NCI-H1417 treated with DMSO at 0.1 percent for 48 hours (cell line): ENCODE measurements at places on chromosomes 16 and 17.

DNA sequence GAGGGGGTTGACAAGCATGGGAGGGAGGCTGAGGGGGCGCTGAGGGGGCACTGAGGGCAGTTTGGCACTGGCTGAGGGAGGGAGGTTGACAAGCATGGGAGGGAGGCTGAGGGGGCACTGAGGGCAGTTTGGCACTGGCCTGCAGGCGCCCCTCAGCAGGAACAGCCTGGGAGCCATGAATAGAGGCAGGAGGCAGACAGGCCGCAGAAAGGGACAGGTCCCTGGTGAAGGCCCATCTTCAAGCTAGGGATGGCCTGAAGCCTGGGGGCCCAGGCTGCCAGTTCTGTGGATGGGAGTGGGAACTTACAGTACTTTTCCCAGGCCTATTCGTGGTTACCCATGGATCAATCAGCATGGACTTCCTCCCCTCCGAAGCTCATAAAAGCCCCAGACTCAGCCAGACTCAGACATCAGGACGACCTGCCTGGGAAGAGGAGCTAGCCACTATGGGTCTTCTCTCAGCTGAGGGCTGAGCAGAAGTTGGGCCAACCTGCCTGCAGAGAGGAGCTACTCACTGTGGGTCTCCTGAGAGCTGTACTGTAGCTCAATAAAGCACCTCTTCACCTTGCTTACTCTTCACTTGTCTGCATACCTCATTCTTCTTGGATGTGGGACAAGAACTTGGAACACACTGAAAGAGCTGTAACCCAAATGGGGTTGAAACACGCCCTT is 72.8 kb upstream of the BRD7 start:
- DNase-seq = no peak

DNA sequence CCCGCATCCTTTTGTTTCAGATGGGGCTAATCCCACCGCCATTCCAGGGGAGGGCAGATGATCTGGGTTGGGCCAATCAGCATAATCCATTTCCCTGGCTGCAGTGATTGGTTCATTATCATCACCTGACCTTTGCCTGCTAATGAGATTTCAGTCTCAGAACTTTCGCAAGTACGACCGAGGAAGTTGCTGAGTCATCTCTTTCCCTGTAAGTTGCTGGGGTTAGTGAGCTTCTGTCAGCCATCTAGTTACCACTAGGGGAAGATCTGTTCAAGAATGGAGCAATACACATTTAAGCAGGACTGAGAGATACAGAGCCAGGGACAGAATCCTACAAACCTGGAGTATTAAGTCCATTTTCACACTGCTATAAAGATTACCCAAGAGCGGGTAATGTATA is 65.3 kb upstream of the NUDT7 start:
- no peak for DNase-seq

GRCh38 chr16:16890964-16891363 is 512.0 kb downstream of the NPIPA7 start:
- DNase-seq = no peak

DNA sequence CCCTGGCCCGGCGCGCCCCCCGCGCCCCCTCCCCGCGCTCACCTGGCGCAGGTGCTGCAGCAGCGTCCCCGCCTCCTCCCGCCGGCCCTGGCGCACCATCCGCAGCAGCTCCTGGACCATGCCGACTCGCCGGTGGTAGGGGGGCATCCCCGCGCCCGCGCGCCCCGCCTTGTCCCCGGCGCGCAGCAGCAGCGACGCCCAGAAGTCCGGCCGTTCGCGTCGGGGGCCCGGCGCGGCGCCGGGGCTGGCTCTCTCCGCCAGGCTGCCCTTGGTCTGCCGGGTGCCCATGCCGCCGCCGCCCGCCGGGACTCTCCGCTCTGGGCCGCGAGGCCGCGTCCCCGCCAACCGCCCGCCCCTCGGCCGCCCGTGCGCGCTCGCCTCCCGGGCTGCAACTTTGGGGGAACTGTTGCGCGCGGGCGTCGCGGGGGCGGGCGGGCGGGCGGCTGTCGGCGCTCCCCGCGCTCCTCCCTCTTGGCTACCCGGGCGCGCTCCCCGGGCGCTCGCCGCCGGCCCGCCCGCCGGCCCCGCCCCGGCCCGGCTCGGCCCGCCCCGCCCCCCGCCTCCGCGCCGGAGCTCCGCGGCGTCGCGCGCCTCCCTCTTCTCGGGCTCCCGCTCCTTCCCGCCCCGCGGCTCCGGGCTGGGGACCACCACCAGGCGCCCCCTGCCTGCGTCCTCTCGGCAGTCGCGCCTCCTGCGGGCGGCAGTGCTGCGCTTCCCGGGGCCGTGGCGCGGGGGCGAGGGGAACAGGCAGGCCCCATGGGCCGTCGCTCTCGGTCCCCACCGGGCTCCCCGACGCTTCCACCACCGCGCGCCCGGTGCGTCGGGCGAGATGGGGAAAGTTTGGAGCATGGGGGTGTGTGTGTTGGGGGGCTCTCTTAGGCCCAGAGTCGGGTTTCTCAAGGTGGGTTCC is at the start of gene LRRC75A:
TSS of gene LRRC75A (minus strand) at position 491 of the 910 bp plus-strand sequence. CDS start at position 288, 203 bp downstream.
- DNase-seq = no peak

DNA sequence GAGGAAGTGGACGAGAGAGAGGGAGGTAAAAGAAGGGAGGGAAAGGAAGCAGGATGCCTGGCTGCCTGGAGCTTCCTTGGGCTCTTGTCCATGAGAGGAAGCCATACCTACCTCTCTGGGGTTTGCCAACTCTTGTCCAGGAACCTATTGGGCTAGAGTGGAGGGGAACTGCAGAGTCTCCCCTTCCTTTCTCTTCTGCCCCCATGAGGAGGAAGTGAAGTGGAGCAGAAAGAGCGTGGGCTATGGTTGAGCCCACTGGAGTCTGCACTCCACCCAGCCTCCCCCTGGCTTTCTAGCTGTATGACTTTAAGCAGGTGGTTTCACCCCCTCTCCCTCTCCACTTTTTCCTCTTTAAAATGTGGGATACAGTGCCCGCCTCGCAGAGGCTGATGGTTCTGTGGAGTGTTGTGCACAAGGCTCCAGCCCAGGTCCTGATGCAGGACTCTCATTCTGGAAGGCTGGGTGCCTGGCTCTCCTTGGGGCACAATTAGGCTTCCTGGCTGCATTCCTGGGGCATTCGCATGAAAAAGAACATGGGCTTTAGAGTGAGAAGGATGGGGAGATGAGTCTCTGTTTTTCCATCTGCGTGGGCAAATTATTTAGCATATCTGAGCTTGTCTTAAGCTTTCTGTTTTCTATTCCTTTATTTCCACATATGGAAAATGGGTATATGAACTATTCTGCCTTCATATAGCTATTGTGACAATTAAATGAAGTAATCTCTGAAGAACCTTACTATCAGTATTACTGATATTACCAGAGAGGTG is 40.7 kb downstream of the HLF start:
- DNase-seq = no peak

- DNase-seq = no peak
Observed at GRCh38 chr16:51881731-51882130, 665.2 kb downstream of the TOX3 start.

GRCh38 chr17:74453665-74454196 is 12.7 kb upstream of the CD300A start:
- no peak for DNase-seq

DNA sequence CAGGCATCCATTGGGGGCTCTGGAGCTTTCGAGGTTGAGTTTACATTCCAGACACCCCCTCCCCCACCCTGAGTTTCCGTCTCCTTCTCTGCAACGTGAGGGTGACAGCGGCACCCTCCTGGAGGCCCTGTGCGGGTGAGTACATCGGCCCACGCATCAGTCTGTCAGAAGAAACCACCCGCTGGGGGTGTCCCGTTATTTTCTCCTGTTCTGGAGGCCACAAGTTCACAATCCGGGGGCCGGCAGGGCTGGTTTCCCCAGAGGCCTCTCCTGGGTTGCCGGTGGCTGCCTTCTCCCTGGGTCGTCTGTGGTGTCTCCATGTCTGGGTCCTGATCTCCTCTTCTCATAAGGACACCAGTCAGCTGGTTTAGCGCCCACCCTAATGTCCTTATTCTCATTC is 35.7 kb downstream of the GSE1 start:
- DNase-seq = no peak

GRCh38 chr16:28192806-28193529 is 18.8 kb downstream of the XPO6 start:
- DNase-seq = no peak

- no peak for DNase-seq
Observed at GRCh38 chr17:66357037-66357436, 54.6 kb downstream of the PRKCA start.

DNA sequence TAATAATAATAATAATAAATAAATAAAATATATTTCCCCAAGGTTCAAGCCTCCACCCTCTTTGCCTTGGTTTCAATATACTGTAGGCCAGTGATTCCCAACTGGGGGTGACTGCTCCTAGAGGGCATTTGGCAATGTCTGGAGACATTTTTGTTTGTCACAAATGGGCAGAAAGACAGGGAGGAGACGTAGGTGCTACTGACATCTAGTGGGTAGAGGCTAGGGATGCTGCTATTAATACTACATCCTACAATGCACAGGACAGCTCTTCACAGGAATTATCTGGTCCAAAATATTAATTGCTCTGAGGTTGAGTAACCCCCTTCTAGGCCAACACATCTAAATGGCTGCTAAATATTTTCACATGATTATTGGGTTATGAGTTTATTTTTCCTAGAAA is 12.8 kb upstream of the PRR14 start:
- no peak for DNase-seq

- no peak for DNase-seq
Observed at GRCh38 chr17:71905376-71906031, 215.3 kb upstream of the SOX9 start.

- DNase-seq = no peak
Observed at GRCh38 chr17:76446449-76447231, 6.3 kb downstream of the UBE2O start.

DNA sequence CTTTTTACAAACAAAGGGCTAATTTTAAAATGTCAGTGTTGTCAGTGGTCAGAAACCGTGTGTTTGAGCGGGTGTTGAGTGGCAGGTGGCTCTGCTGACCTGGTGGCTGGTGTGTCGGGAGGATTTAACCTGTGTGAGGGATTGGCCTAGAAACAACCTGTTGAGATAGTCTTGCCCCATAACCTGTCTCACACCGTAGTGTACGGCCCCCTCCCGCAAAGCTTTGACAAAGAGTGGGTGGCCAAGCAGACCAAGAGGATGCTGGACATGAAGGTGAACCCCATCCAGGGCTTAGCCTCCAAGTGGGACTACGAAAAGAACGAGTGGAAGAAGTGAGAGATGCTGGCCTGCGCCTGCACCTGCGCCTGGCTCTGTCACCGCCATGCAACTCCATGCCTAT is 7.0 kb downstream of the COX4I1 start:
- no peak for DNase-seq

GRCh38 chr17:68452724-68453290 is 4.5 kb downstream of the WIPI1 start:
- no peak for DNase-seq

- DNase-seq = no peak
Observed at GRCh38 chr16:62967611-62968010, 931.4 kb upstream of the CDH8 start.

DNA sequence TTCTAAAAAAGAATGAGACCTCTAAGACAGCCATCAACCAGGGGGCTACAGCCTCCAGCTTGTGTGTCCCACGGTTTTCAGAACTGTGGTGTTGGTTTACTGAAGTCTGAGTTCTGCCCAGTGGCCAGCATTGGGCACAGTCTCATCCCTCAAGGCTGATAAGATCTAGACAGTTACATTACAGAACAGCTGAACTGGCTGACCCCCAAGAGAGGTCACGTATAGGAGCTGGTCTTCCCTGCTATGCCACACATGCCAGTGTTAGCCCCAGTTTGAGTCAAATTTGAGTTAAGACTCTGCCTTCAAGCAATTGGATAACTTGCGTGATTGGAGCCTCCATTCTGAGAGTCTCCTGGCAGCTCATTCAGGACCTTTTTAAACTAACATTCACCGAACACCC is 14.8 kb upstream of the NUP93 start:
- DNase-seq = no peak

DNA sequence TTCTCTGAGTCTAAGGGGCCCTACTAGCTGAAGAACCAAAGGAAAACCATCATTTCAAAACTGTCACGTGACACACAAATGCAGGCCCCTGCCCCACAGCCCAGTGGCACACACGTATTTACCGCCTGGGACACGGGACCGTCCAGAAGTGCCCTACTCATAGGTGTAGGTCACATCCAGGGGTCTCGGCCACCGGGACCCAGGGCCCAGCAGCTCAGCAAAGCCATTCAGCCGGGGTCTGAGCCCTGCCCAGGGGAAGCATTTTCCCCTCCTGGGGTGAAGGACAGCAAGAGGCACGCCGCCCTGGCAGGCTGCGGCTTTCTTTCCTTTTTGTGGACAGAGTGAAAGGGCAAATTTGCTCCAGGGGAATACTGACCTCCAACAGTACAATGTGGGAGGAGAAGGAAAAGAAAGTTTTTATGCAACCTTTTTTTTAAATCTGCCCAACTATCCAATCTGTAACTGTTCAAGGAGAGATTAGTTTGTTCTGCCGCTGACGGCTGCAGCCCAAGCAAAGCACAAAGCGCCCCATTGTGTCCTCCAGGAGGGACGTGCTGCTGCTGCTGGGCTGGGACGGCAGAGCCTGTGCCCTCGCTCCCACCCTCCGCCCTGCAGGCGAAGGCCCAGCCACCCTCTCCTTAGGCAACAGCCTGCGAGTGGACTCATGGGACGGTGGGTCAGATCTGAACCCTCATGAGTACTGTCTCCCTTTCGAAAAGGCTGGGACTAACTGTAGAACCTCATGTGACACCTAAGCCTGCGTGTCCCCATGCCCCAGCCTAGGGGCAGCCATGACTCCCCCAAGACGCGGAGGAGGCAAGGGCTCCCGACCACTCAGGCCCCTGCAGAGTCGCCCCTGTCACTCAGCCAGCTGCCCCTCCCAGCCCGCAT is 21.3 kb downstream of the SLC7A5 start:
- DNase-seq = no peak

GRCh38 chr17:19517699-19518098 is 16.0 kb upstream of the SLC47A1 start:
- no peak for DNase-seq

DNA sequence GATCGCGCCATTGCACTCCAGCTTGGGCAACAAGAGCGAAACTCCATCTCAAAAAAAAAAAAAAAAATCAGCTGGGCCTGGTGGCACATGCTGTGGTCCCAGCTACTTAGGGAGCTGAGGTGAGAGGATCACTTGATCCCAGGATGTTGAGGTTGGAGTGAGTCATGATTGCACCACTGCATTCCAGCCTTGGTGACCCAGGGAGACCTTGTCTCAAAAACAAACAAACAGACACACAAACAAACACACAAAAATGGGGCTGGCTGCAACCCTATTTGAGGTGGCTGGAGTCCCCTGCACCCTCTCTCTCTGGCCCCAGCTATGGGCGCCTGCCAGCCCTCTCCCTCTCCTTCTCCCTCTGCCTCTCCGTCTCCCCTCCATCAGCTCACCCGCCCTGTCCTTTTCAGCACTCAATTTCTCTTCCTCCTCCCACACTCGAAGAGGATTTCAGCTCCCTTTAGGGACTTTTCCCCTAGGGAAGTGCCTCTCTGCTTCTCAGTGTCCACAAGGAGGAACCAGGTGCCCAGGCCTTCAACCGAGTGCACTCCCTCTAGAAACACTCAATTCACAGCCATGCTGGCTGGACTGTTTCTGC is 17.5 kb upstream of the TFAP4 start:
- DNase-seq = no peak
